ENCODE measurements at places on chromosomes 12 and 14. TPM values are rescaled to one million over a fixed set of nuclear protein-coding genes. Genes with fewer than 3 reads are reported as not detected.

DNA sequence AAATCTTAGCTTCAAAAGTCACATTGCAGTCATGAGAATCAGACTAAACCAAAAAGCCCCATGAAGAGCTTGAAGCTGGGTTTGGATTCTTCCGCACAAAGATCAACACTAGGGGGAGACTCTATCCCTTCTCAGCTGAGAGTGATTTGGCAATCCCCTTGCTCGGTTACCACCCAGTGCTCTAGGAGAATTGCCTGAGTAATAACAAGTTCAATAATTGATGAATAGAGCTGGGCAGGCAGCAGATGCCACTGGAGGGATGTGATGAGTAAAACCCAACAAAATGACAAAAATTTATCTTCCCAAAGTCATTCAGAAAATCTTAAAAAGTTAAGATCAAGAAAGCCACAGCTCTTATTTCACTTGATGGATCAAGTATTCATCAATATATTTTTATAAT, 185.6 kb upstream of the ARID2 start:
- no peaks in the 10 kb centered on the region for H3K27me3 ChIP-seq
- no peak overlapping the region for H3K4me3 ChIP-seq
- H3K4me1 ChIP-seq, result no peaks in the 10 kb centered on the region
- peak; percentile 74 for DNase-seq
- no peak overlapping the region for H3K27ac ChIP-seq
- H3K36me3 ChIP-seq, result no peaks in the 10 kb centered on the region

- no peaks in the 10 kb centered on the region for H3K27me3 ChIP-seq
- no peak overlapping the region for H3K4me3 ChIP-seq
- no peak overlapping the region for H3K27ac ChIP-seq
- peaks cover 10% of the 10 kb centered on the region for H3K36me3 ChIP-seq
Measured at GRCh38 chr12:110171186-110171538, 47.0 kb downstream of the IFT81 start.

DNA sequence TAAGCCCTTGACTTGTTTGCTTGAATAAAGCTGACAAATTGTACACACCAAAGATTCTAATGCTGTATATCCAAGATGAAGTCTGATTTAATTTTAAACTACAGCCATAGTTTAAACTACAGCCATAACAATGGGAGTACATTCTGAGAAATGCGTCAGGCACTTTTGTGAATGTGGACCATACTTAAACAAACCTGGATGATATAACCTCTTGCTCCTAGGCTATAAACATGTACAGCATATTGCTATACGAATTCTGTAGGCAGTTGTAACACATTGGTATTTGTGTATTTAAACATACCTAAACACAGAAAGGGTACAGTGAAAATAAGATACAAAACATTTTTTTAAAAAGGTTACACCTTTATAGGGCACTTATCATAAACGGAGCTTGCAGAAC, 59.4 kb upstream of the KCNMB4 start:
- H3K36me3 ChIP-seq, result peaks cover 10% of the 10 kb centered on the region
- no peaks in the 10 kb centered on the region for H3K4me1 ChIP-seq
- no peak overlapping the region for H3K4me3 ChIP-seq
- DNase-seq, result no peak

GRCh38 chr12:26101350-26101734, 23.5 kb downstream of the BHLHE41 start:
- no peak overlapping the region for H3K4me3 ChIP-seq
- peaks cover 21% of the 10 kb centered on the region for H3K4me1 ChIP-seq
- H3K36me3 ChIP-seq, result no peaks in the 10 kb centered on the region

CEBPE gene
- 0.13 TPM for polyA plus RNA-seq

C3AR1 gene
- 2.9 TPM for polyA plus RNA-seq

DNA sequence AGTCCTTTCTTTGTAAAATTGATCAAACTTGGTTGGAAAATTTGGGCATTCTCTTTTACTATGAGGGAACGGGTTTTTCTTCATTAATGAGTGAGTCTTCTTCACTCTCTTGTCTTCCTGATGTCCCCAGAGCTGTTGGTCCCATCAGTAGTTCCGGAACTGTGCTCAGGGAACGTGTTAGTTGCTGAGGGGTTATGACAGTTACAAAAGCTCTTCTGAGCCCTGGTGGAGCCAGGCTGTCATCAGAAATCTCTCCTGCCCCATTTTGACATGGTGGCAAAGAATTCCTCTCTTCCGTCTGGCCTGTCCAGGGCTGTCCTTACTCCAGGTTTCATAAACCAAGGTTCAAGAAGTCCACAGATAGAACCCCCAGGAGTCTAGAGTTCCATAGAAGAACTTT, 208.5 kb downstream of the SLC41A2 start:
- no peaks in the 10 kb centered on the region for H3K27me3 ChIP-seq
- H3K27ac ChIP-seq, result peak overlapping the region; percentile 67
- no peak overlapping the region for H3K4me3 ChIP-seq
- DNase-seq, result no peak
- no peaks in the 10 kb centered on the region for H3K36me3 ChIP-seq
- peaks cover 9% of the 10 kb centered on the region for H3K4me1 ChIP-seq

DNA sequence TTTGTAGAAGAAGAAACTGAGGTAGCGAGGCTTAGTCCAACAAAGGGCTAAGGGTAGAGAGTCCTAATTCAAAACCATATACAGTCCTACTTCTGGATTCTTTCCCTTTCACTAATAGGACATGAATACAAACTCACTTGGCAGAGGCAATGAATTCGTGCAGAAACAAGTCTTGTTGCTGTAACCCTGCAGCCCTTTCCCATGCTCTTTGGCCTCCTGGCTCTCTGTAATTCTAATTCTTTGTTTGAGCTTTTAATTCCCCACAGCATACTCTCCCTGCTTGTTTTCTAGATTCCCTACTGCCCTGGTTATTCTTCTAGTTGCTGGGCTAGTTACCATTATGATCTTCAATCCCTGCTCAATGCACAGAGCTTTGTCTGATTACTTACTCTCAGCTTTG, 381.4 kb downstream of the ETNK1 start:
- no peaks in the 10 kb centered on the region for H3K36me3 ChIP-seq
- DNase-seq, result no peak
- H3K27ac ChIP-seq, result no peak overlapping the region
- H3K4me3 ChIP-seq, result no peak overlapping the region

DNA sequence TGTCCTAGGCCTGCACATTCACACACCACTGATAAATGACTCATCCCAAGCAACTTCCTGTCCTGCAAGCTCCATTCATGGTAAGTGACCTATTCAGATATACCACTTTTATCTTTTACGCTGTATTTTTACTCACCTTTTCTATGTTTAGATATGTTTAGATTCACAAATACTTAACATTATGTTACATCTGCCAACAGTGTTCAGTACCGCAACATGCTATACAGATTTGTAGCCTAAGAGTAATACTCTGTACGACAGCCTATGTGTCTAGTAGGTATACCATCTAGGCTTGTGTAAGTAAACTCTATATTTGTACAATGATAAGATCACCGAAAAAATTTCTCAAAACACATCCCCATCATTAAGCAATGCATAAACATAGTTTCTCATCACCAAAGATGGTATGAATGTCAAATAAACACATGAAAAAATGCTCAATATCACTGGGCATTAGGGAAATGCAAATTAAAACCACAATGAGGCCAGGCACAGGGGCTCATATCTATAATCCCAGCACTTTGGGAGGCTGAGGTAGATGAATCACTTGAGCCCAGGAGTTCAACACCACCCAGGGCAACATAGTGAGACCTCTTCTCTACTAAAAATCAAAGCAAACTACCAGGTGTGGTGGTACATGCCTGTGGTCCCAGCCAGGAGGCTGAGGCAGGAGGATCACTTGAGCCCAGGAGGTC, 20.7 kb downstream of the ATXN2 start:
- H3K4me1 ChIP-seq, result no peaks in the 10 kb centered on the region
- DNase-seq, result no peak
- H3K27me3 ChIP-seq, result no peaks in the 10 kb centered on the region
- H3K4me3 ChIP-seq, result no peak overlapping the region

SALL2 gene
- 2.5 TPM for polyA plus RNA-seq

DNA sequence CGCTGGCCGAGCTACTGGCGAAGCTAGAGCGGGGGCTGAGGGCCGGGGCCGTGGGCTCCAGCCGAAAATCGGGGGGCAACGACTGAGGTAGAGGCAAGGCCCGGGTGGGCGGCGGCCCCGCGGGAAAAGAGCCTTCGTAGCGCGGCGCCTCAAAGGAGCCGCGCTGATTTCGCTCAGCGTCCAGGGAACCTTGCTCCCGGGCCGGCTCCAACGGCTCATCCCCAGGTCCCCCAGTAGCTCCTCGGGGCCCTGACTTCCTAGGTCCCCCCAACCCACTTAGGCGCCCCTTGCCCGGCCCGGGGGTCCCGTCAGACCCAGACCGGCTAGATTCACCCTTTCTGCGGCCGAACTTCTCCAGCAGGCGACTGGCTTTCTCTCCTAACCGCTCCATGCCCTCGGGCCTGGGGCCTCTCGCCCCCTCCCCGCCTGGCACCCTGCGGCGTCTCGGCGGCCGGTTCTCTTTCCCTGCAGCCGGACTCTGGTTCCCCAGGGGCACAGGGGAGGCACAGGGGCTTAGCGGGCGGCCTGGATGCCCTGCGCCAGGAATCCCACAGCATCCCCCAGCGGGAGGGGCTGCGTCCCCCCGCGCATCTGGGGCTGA, 375 bp downstream of the AJUBA start:
- H3K27me3 ChIP-seq, result no peaks in the 10 kb centered on the region
- H3K4me3 ChIP-seq, result peak overlapping the region; percentile 42
- peaks cover 13% of the 10 kb centered on the region for H3K36me3 ChIP-seq
- DNase-seq, result peak; percentile 54
- peak overlapping the region; percentile 85 for H3K27ac ChIP-seq
- H3K4me1 ChIP-seq, result peaks cover 10% of the 10 kb centered on the region

RNU6-7 gene
- polyA plus RNA-seq, result not detected

DNA sequence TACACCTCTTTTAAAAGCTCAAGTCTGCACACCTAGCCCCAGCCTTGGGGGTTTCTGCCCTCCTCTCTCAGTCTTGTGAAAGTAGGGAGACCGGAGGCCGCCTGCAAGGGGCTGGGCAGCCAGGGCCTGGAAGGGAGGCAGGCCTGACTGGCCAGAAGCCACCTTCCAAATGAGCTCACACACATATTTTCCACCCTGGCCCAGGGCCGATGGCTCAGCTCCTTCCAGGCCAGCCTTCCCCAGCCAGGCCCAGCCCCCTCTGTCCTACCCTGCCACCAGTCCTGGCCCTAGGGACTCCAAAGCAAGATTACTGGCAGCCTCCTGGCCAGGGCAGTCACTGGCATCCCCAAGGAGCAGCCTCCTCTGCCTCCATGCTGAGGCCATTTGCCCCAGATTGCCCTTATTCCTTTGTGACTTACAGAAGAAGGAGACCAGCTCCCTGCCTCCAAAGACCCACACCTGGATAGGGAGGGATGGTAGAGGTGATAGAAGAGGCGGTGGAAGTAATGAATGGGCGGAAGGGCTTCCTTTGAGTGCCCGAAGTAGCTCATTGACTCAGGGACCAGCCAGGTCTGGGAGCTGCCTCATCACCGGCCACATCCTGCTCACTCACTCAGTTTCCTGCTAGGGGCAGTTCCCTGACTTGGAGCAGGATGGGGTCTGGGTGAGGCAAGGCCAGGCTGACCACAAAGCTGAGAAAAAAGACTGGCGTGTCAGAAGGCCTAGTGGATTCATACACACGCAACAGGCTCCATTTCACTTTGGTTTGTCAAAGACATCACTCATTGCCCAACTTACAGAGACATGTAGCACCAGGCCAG, 14.8 kb downstream of the MMP14 start:
- no peaks in the 10 kb centered on the region for H3K4me1 ChIP-seq
- DNase-seq, result peak; percentile 36
- peaks cover 26% of the 10 kb centered on the region for H3K36me3 ChIP-seq
- H3K27me3 ChIP-seq, result no peaks in the 10 kb centered on the region
- peak overlapping the region; percentile 94 for H3K27ac ChIP-seq

SRGAP1 gene
- polyA plus RNA-seq, result 3.6 TPM

GRCh38 chr14:21382095-21382494, 1.7 kb downstream of the SUPT16H start:
- no peaks in the 10 kb centered on the region for H3K27me3 ChIP-seq
- peaks cover 1% of the 10 kb centered on the region for H3K36me3 ChIP-seq
- no peaks in the 10 kb centered on the region for H3K4me1 ChIP-seq
- H3K4me3 ChIP-seq, result no peak overlapping the region

KRT3 gene
- not detected for polyA plus RNA-seq

GRCh38 chr12:24431872-24432271, 482.4 kb upstream of the SOX5 start:
- no peaks in the 10 kb centered on the region for H3K4me1 ChIP-seq
- no peaks in the 10 kb centered on the region for H3K27me3 ChIP-seq
- no peaks in the 10 kb centered on the region for H3K36me3 ChIP-seq
- DNase-seq, result no peak

DNA sequence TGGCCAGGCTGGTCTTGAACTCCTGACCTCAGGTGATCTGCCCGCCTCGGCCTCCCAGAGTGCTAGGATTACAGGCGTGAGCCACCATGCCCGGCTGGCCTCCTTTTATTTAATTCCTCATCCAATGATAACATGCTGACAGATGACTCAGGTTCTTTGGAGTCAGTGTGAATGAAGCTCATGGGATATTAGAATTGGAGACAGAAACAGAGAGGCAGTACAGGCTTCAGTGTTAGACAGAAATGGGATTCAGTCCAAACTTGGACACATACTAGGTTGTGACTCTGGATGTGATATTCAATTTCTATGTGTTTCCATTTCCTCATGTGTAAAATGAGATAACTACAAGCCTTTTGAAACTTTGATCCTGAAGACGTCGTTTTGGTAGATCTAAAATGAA, 47.3 kb downstream of the PDE3A start:
- no peak for DNase-seq
- no peaks in the 10 kb centered on the region for H3K36me3 ChIP-seq

DNA sequence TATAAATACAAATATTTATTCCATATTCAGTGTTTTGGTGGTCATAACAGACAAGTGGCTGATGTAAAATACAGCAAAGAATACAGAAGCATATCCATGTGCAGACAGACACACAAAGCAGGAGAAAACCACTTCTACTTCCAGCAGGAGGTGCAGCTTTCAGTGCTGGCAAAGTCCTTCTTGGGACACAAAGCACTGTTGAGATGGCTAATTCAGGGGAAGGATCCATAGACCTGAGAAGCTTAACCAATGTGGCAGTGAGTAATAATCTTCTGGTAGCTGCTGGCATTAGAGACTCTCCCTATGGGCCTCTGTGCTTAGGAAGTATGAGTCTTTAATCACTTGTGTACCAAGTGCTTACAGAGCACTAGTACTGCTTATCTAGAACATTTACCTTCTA, 26.8 kb downstream of the AMN1 start:
- H3K27ac ChIP-seq, result no peak overlapping the region
- H3K27me3 ChIP-seq, result no peaks in the 10 kb centered on the region
- no peaks in the 10 kb centered on the region for H3K4me1 ChIP-seq

JPH4 gene
- polyA plus RNA-seq, result 4.0 TPM

ABCC9 gene
- polyA plus RNA-seq, result 2.5 TPM

RERG gene
- polyA plus RNA-seq, result 0.45 TPM

Measured in small intestine (tissue), 16 donors.